ENCODE measurements at places on chromosomes 7 and 10. TPM values are rescaled to one million over a fixed set of nuclear protein-coding genes. Genes with fewer than 3 reads are reported as not detected.

The TLX1 gene
- total RNA-seq, result not detected

- DNase-seq, result no peak
Observed at GRCh38 chr7:11298220-11298619, 324.5 kb downstream of the PHF14 start.

The SERPINE1 gene
- total RNA-seq, result 88.2 TPM

GRCh38 chr10:102791754-102792395 lies 45.3 kb downstream of the CYP17A1 start:
- no peak for DNase-seq

DNA sequence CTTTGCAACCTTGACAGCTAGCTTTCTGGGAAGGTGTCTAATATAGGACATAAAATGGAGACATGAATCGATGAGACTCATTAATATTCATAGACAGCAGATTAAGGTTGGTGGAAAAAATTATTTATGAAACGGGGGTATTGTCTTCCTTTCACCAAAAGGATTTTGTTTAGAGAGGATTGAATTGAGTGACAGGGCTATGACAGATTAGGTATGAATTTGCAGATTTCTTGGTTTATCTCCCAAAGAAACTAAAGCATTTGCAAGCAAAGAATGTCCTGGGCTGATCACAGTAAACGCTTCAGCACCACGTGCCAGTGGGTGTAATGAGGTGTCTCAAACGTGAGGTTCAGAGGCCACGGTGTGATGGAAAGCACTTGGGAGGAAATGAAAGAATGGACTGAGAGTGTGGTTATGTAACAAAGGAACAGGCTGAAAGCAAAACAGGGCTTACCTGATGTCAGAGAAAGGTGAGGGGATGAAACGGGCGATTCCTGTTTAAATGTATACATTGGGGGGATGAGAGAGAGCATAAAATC lies 329.2 kb upstream of the NPVF start:
- no peak for DNase-seq

The PLXDC2 gene
- 17.1 TPM for total RNA-seq

GRCh38 chr10:43855667-43856210 lies 207.1 kb upstream of the ZNF32 start:
- DNase-seq, result no peak

The TNKS2 gene
- total RNA-seq, result 42.5 TPM

The ASB15 gene
- total RNA-seq, result not detected

DNA sequence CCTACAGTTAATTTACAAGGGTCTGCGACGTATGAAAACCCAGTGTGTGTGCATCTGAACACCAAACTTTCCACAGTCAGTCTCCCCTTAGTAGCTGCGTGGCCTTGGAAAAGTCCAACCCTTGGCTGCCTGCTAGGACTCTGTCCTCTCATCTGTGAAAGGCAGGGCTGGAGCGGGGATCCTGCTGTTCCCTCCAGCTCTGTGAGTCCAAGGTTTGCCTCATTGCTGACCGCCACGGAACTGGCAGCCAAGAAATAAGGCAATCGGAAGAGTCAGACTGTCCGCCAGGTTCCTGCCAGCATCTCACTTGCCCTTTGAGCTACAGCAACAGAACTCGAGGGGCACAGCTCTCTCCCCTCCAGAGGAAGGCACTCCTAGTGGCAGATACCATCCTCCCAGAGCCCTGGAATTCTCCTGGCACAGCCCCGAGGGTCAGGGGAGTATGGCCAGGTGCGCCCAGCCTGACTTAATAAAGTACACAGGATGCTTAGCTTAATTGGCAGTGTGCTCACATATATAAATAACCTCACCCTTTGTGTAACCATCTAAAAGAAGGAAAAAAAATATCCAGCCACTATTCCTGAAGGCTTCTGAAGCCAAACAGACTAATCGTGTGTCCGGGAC lies 530.1 kb upstream of the FOXK1 start:
- DNase-seq, result no peak

The OR6V1 gene
- not detected for total RNA-seq

GRCh38 chr7:50723888-50724287 lies 58.8 kb downstream of the GRB10 start:
- DNase-seq, result no peak

DNA sequence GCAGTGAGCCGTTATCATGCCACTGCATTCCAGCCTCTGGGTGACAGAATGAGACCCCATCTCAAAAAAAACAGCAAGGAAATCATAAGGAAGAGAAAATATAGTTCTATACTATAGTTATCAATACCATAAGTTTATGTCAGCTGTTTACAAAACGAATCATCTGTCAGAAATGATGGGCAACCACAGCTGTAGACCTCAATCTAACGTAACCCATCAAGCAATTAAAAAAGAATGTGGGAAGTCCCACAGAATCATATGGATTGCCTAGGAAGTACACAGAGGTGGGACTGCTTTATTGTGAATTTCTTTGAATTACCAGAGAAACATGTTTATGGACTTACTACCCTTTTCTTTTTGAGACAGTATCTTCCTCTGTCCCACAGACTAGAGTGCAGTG lies 6.9 kb downstream of the NRBF2 start:
- DNase-seq, result no peak

The NXPH1 gene
- not detected for total RNA-seq

Data from dermis microvascular lymphatic vessel endothelial cell (primary cell).